Activated effector memory CD4-positive, alpha-beta T cell treated with Interleukin-2 at 50 U/mL for 16 hours (primary cell): ENCODE measurements at places on chromosomes 7 and 10.

DNA sequence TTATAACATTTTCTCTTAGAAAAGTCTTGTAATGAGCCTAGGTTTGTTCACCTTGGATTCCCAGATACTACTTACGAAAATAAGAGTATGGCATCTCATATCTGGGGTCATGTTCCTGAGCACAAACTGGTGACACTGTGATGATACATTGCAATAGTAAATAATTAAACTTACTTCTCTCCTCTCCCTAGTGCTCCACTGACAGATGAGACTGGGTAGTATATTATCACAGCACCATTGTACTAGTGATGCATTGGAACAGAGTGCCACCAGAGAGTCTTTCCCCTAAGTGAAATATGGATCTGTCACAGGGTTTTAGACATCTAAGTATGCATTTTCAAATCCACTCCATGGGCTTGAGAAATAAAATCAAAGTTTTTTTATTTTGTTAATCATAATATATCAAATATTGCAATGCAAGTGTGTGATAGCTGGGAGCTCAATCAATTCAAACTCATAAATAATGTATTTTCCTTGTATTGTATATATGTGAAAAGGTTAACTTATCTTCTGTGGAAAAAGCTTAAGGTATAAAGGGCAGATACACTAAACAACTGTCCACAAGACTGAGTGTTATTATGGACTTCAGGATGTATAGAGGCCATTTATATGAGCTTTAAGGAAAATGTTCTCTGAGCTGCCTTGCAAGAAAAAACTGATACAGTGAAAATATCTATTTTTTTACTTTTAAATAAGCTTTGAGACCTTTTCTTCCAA is 275.5 kb downstream of the ZWINT start:
- DNase-seq: no peak

DNA sequence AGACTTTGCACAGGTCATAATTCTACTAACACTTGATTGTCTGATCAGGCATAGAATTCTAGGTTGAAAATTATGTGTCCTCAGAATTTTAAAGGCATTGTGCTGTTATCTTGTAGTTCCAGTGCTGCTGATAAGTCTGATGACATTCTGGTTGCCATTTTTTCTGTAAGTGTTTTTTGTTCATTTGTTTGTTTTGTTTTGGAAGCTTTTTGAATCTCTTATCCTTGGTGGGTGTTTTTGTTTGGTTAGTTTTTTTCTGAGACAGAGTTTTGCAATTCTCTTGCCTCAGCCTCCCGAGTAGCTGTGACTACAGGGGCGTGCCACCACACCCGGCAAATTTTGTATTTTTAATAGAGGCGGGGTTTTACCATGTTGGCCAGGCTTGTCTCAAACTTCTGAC is 178.9 kb downstream of the CCDC71L start:
- DNase-seq: no peak

GRCh38 chr10:132893090-132893489 is 49.3 kb downstream of the CFAP46 start:
- DNase-seq: no peak

GRCh38 chr10:62244785-62245467 is 23.7 kb downstream of the RTKN2 start:
- peak; percentile 4 for DNase-seq

DNA sequence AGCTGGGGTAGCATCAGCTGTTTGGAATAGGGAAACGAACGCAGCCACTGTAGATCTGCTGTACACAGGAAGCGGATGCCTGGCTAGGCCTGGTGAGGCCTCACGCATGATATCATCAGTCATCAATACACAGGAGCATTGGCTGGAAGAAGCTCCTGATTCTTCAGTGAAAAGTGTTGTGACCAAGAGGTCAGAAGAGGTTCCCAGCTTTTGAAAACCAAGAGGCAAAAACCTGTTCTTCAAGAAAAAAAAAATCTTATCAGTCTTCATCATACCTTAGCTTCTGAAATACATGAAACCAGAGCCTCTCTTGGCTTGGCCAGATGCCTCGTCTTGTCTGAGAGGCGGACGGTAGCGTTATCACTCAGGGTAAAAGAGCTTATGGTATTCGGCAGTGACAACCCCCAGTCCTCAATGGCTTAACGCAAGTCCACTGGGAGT is 139.3 kb upstream of the TCF7L2 start:
- DNase-seq: no peak

- DNase-seq: no peak
Measured at GRCh38 chr10:37816290-37816689, 41.1 kb downstream of the ZNF248 start.

GRCh38 chr10:4094751-4095150 is 309.7 kb upstream of the KLF6 start:
- no peak for DNase-seq

DNA sequence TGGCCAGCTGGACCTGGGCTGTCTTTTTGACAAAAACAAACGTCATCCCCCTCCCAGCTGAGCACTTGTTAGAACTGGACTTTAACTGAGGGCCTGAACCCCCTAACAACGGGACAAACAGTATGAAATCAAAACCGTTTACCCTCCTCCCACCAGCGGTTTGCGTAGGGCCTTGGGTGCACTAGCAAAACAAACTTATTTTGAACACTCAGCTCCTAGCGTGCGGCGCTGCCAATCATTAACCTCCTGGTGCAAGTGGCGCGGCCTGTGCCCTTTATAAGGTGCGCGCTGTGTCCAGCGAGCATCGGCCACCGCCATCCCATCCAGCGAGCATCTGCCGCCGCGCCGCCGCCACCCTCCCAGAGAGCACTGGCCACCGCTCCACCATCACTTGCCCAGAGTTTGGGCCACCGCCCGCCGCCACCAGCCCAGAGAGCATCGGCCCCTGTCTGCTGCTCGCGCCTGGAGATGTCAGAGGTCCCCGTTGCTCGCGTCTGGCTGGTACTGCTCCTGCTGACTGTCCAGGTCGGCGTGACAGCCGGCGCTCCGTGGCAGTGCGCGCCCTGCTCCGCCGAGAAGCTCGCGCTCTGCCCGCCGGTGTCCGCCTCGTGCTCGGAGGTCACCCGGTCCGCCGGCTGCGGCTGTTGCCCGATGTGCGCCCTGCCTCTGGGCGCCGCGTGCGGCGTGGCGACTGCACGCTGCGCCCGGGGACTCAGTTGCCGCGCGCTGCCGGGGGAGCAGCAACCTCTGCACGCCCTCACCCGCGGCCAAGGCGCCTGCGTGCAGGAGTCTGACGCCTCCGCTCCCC is at the start of gene IGFBP1:
Gene IGFBP1, plus strand, starts transcription at position 304 of the 808 bp plus-strand sequence. Its CDS starts 165 bp downstream, at position 469.
- DNase-seq: no peak

DNA sequence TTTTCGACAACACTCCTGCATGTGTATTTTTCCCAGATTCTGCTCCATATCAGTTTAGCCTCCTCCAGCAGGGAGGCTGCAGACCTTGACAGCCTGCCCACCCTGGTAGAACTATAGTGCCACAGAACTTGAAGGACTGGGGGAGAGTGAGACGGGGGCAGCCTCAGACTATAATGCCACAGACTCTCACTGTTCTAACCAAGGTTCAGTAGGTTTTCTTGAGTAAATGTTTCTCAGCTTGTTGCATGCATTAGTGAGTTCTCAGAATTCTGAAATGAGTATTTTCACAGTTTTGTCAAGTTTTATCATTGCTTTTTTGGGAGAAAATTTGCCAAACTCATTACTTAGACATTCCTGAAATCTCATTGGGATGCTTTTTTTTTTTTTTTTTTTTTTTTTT is 95.9 kb downstream of the ZNRF2 start:
- no peak for DNase-seq

GRCh38 chr7:70229242-70229641 is 631.0 kb downstream of the AUTS2 start:
- DNase-seq: no peak

- DNase-seq: no peak
Measured at GRCh38 chr7:27765841-27766240, 25.9 kb downstream of the TAX1BP1 start.

- no peak for DNase-seq
Measured at GRCh38 chr10:6195846-6196245, 6.9 kb upstream of the PFKFB3 start.

DNA sequence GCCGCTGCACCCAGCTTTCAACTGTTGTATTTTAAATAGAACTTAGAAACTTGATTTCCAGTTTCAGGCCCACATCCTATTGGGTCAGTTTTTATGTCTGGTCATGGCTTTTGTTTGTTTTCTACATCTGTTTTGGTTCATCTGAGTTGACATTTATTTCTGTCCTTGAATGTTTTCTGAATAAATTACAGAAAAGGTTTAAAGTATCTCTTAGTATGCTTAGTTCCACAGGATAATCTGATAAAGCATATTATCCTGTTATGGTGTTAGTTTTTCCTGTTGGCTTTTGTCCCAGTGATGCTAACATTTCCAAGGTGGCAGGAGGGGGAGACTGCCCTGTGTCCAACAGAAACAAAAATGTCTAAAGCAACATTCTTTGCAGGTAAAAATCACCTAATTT is 733.2 kb downstream of the INHBA start:
- no peak for DNase-seq

- no peak for DNase-seq
Measured at GRCh38 chr10:133144771-133145170, 15.2 kb upstream of the KNDC1 start.

- no peak for DNase-seq
Measured at GRCh38 chr10:79103585-79103984, 34.8 kb downstream of the ZMIZ1 start.

DNA sequence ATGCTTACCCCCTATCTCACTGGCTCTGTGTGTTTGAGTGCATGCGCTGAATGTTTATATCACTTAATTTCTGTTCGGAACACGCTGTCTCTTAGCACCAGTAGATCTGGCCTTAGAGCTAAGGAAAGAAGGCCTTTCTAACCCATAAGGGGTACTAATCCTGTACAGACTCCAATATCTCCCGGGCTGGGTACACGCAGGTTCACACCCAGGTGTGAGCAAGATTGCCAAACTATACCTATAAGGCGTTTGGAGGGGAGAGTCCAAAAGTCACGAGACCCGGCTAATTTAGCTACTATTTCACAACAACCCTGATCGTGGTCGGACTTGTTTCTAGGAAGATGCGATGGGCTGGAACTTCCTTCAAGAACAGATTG is 727 bp upstream of the PDSS1 start:
- no peak for DNase-seq

GRCh38 chr10:33223326-33224000 is 111.0 kb downstream of the NRP1 start:
- DNase-seq: no peak
